Stimulated activated CD8-positive, alpha-beta memory T cell treated with anti-CD3 and anti-CD28 coated beads, Interleukin-4, amount 100 ng/mL, for 1 hour (primary cell): ENCODE measurements at places on chromosomes 2 and 18.

DNA sequence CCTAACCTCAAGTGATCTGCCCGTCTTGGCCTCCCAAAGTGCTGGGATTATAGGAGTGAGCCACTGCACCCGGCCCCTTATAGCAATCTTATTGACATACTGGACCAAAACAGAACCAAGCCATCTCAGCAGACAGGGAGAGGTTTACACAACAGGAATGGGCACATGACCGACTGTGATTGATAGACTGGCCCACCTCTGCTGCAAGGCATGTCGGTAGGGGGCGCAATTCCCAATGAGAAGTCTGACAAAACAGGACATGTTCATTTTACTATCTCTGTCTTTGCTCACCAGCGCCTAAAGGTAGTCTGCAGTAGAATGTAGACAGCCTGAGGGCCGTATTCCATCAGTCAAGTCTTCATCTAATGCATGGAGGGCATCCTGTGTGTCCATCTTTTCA is 2.0 kb downstream of the LYPD6B start:
- DNase-seq = no peak

GRCh38 chr2:54318821-54319220 is 62.8 kb upstream of the TSPYL6 start:
- no peak for DNase-seq

- DNase-seq = no peak
These were observed 490.0 kb downstream of the TXNL1 start for GRCh38 chr18:56148373-56148772.

DNA sequence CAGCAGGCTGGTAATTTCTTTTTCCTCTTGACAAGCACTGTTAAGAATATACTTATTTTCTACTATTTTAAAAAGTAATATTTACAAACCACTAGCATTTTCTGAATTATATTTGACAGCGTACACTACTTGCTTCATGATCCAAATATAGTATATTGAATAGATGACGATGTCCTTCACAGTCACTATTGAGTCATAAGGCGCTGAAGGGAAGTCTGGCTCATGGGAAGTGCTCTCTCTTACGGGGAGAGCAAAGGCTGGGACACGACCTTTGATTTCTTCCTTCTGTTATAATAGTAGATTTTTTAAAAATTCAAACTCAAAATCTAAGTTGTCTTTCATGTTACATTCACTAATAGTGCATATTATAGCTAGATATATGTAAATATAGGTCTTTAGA is 357.1 kb downstream of the SOCS6 start:
- no peak for DNase-seq

GRCh38 chr2:75516378-75517360 is 44.1 kb downstream of the EVA1A start:
- DNase-seq = no peak
